ENCODE measurements at places on chromosomes 6 and 20.

DNA sequence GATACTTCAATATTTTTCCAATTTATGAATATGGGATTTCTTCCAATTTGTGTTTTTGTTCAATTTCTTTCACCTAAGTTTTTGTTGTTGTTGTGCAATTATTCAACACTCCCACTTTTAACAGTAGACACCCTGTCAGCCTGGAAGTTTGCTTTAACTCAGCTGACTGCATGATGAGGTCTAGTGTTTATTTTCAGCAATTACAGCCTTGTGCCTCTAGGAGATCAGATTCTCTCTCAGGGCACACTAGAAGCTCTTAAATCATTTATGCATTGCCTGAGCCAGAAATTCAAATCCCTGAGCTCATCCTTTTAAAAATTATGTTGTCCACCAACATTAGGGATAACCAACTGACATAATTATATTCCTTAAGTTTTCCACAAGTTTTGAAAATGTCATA lies 85.7 kb downstream of the MRAP2 start:
- DNase-seq = no peak

GRCh38 chr6:48610846-48611245 lies 499.8 kb upstream of the PTCHD4 start:
- DNase-seq = no peak

DNA sequence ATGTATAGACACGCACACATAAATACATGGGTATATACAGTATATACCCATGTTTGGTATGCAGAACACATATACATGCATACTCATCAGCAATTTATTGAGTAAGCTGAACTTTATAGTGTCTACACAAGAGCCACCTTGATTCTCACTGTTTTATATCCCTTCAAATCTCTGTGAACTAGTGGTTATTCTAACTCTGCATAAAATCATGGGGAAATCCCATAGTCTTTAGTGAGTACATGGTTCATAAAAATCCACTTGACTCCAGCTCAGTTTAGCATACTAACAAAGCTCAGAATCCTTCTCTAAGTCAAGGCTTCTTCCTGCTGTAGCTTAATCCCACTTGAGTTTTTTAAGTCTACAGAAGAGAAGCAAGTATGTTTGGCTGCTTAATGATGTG lies 104.1 kb downstream of the THEMIS start:
- no peak for DNase-seq

DNA sequence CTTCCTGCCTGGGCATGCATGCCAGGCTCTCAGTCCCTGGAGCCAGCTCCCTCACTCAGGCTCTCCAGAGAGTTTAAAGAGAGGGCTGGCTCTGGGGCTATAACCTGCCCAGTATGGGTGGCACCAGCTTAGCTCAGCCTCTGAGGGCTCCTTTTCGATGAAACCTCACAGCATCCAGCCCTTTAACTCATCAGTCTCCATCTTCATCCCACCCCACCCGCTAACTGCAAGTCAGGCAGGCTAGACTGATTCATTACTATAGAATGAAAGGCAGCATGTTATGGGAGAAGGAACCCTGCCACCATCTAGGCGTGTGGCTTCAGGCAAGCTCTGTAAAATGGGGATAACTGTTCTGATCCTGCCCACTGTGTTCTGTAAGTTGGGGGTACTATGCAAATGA lies 53.5 kb downstream of the RAB44 start:
- no peak for DNase-seq

GRCh38 chr6:136318676-136319075 lies 29.0 kb upstream of the BCLAF1 start:
- no peak for DNase-seq

- no peak for DNase-seq
Measured at GRCh38 chr6:137933696-137934095, 66.6 kb downstream of the TNFAIP3 start.

DNA sequence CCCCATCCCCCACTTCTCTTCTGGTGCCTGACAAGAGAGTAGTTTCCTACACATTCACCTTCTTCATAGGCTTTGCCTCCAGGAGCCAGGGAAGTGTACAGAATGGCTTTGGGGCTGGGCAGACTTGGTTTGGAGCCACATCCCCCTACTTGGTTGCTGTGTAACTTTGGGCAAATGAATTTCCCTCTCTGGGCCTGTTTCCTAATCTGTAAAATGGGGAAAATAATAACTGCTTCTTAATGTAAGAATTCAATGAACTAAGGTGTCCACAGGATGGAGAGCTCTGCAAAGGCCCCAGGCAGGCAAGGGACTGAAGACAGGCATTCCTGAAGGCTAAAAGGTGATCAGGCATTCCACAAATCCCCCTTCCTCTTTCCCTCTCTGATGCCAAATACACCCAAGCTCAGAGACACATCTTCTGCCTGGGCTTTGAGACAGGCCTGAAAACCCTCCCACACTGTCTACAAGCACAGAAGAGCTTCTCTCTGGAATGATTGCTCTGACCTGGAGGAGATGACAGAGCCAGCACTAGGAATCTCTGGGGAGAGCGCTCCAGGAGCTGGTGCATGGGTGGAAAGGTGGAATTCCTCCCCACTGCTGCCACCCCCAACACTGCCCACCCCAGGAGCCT lies 6.9 kb upstream of the C20orf203 start:
- DNase-seq = no peak

DNA sequence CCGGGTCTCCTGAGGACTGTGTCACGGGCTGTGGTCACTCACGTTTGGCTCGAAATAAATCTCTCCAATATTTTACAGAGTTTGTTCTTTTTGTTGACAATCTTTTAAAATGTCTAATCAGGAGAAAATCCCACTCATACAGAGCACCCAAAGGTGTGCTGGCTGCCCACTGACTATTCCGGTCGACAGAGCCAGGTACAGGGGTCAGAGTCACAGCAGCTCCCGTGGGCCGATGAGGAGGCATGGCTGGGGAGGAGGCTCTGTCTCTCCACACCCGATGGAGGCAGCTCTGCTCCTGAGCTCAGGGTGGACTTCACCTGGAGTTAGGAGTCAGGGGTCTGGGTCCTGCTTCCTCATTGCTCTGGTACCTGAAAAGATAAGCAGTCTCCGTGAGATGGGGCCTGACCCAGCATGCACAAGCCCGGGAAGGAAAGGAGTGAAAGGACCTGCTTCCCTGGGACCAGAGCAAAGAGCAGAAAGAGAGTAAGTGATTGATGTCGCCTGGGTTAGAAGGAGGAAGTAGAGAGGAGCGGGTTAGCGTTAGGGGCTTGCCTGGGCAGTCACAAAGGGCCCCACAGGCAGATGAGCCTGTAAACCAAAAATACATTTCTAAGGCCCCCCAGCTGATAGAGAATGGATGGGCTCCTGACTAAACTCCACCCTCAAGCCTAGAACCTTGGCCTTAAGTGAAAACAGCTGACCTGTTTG lies 53.5 kb upstream of the UNC93A start:
- DNase-seq = no peak

- no peak for DNase-seq
Measured at GRCh38 chr6:161545741-161546140, 271.9 kb upstream of the AGPAT4 start.

GRCh38 chr6:18390476-18390875 lies 3.3 kb downstream of the RNF144B start:
- DNase-seq = no peak

- no peak for DNase-seq
Measured at GRCh38 chr6:110699780-110700179, 115.5 kb downstream of the CDK19 start.

GRCh38 chr6:147820520-147820919 lies 312.0 kb downstream of the SAMD5 start:
- no peak for DNase-seq

DNA sequence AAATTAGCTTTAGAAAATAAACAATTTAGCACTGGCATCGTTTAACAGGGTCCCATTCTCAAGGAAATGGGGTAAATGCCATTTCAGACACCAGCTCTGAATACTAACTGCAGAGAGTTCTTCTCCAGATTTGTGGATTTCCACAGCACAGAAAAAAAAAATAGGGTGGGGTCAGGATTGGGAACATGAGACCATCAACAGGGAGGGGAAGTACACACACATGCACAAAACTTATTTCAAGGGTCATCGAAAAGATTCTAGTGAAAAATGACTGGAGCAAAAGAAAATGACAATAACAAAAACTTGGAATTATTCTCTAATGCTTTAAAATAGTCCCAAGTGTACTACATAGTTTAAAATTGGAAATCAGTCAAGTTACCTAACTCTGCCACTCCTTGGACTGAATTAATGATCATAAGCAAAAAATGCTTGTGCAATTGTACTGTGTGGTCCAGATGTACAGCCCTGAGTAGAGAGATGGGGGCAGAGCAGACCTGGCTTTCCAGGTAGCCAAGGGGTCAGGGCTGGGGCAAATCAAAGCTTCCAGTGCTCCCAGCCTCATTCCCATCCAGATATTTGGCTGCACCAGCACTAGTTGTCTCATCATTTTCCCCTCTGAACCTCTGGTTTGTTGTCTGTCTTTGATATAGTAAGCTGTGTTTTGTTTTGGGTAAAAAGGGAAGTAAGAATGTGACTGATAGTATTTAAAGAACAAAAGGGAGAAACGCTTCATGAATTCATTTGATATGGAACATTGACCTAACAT lies 152.4 kb downstream of the SOBP start:
- no peak for DNase-seq

DNA sequence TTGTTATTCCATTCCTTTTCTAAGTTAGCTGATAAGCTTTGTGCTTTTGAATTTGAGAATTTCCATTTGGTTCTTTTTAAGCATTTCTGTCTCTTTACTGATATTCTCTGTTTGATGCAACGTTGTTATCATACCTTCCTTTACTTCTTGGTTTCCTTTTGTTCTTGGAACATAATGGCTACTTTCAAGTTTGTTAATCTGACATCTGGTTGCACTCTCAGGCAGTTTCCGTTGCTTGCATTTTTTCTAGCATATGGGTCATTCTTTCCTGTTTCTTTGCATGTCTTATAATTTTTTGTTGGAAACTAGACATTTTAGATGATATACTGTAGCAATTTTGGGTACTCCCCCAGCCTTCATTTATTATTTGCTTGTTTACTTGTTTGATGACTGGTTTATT lies 12.5 kb downstream of the CDC5L start:
- no peak for DNase-seq

- no peak for DNase-seq
Measured at GRCh38 chr6:42441697-42442081, 10.0 kb downstream of the TRERF1 start.

- no peak for DNase-seq
Measured at GRCh38 chr6:45843848-45844521, 171.7 kb downstream of the CLIC5 start.

DNA sequence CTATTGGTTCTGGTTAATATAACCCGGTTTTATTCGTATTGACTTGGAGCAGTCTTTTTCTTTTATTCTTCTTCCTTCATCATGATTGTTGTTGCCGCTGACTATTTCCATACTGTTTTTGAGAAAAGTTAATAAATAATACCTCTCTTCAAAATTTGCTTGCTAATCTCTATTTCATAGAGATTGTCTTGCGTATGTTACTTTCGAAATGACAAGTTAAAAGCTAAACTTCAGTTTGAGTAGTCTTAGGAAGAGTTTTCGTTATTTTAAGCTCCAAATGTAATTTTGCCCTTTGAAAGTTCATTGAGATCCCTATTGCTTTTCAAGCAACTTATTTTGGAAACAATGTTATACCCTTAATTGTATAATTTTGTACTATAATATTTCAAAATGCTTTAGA lies 36.4 kb downstream of the DCBLD1 start:
- no peak for DNase-seq

- no peak for DNase-seq
Measured at GRCh38 chr6:111469543-111469942, 13.5 kb downstream of the REV3L start.

All from stimulated activated naive CD4-positive, alpha-beta T cell (primary cell).